SIG-M5 (cell line): ENCODE measurements at places on chromosomes 3 and 15.

GRCh38 chr3:160125258-160125657 lies 100.0 kb upstream of the C3orf80 start:
- no peak for DNase-seq

- no peak for DNase-seq
Observed at GRCh38 chr3:105958237-105959000, 89.6 kb upstream of the CBLB start.

DNA sequence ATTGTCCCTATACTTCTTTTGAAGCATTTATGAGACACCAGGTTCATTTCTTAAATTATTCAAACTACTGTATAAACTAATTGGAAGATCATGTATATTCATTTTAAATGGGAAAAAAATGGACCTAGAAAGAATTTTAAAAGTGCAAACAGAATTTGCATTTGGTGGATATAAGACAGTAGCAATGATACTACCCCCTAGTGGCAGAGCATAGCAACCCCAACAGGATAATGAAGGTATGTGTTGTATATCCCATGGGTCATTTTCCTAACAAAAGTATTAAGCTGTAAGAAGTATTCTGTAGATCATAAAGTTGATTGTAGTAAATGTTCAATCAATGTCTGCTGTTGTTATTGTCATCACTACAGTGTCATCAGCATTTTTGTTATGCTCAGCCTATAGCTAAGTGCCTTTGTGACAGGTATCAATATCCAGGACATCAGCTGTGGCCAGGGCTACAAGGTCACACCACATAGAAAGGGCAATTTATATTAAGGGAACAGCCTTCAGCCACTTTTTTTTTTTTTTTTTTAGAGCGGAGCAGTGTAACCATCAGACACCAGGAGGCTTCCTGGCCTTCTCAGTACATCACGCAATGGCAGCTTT lies 175.8 kb downstream of the FOXB1 start:
- no peak for DNase-seq

GRCh38 chr3:171970301-171970788 lies 69.0 kb upstream of the FNDC3B start:
- no peak for DNase-seq

GRCh38 chr3:113712129-113712528 lies 15.7 kb upstream of the USF3 start:
- no peak for DNase-seq

DNA sequence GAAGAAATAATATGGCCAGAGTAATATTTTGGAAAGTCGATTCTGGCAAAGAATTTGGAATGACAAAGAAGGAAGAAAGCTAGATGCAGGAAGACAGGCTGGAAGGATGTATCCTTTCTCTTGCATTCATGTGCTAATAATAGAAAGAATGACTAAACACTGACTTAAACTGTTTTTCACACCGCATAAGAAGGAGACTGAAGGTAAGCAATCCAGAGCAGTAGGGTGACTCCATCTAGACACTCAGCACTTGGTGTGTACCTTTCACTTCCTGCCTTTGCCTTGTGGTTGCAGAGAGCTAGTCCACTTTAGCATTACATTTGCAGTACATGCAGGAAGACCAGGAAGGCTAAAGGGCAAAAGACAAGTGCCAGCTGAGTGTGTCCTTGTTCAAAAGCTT lies 234.6 kb downstream of the RBMS3 start:
- no peak for DNase-seq

DNA sequence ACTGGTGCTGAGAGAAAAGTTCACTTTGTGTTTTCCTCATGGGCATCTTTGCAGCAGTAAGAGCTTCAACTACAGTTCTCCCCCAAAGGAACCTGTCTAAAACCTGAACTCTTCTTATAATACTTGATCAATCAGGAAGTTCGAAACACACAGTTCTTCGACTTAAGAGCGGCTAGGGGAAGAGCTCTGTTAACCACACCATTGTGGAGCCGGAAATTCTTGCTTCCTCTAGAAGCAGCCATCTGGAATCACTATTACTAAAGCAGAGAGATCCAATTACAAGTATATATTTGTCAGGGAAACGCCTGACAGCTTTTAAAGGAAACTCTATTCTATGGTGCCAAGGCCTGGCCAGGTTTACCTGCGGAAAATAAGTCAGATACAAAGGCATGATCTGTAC lies 337.3 kb upstream of the CBLB start:
- no peak for DNase-seq

- DNase-seq: no peak
Observed at GRCh38 chr3:133747907-133748639, 1.9 kb downstream of the TF start.

DNA sequence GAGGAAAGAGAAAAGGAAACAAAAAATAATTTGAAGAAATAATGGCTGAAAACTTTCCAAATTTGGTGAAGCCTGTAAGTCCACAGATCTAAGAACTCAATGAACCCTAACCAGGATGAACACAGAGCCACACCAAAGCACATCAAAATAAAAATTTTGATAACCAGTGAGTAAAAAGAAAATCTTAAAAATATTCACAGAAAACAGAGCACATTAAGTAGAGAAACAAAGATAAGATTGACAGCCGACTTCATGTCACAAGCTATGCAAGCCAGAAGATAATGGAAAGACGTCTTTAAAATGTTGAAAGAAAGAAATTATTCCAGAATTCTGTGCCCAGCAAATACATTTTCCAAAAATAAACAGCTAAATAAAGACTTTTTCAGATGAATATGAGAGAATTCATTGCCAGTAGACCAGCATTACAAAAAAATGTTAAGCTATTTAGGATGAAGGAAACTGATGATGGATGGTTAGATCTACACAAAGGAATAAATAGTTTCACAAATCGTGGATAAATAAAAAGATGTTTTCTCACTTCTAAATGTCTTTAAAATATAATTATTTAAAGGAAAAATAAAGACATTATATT lies 140.2 kb upstream of the SKOR1 start:
- DNase-seq: no peak

- DNase-seq: no peak
Observed at GRCh38 chr3:103662591-103662990, 1227.8 kb downstream of the ZPLD1 start.

- DNase-seq: no peak
Observed at GRCh38 chr3:169619793-169620192, 43.7 kb downstream of the MECOM start.

DNA sequence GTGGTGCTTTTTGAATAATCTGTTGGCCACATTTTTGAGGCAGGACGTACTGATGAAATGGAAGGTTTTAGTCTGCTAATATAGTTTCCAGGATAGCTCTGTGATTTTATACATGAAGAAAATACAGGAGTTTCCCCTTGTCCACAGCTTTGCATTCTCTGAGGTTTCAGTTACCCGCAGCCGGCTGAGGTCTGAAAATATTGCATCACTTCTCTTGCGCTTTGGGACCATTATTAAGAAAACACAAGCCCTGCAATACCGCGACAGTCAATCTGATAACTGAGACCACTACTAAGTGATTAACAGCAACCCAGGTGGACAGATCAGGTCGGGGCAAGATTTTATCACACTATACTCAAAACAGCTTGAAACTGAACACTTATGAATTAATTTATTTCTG lies 33.0 kb downstream of the BLM start:
- no peak for DNase-seq

DNA sequence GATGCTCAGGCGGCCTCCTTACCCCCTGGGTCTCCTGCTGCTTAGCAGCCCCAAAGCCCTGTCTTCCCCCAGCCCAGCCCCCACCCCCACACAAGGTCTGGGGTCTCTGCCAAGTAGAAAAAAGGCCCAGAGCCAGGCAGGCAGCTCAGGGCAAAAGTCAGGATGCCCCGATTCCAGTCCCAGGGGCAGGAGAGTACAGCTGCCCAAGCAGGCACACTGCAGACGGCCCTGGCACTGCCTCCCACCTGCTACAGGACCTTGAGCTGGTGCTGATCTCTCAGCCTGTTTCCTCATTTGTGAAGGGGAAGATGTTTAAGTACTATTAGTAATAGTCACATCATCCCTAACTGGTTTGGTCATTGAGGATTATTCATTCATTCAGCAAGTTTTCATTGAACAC lies 12.6 kb downstream of the TMEM43 start:
- DNase-seq: no peak

GRCh38 chr3:7340795-7341194 lies 479.9 kb downstream of the GRM7 start:
- DNase-seq: no peak

- DNase-seq: no peak
Observed at GRCh38 chr3:47250309-47251060, 32.1 kb downstream of the KIF9 start.

GRCh38 chr15:64683378-64683777 lies 92.0 kb downstream of the RBPMS2 start:
- DNase-seq: no peak

DNA sequence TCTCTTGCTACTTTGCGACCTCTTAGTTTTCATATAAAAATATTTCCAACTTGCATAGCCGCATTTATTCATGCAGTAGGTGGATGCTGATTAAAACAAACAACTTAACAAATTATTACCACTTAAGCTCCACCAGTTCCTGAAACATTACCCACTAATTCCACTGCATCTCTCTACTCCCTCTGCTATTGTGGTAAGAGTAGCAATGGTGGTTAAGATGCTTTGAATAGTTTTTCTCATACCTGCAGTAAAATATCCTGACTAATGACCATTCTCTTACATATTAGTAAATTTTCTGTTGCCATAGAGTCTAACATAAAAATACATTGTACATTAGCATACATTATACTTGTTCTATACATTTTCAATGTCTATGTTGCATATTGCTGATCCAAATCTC lies 397.6 kb upstream of the PLSCR5 start:
- DNase-seq: no peak

GRCh38 chr15:60829416-60829815 lies 350.5 kb upstream of the ICE2 start:
- DNase-seq: no peak

DNA sequence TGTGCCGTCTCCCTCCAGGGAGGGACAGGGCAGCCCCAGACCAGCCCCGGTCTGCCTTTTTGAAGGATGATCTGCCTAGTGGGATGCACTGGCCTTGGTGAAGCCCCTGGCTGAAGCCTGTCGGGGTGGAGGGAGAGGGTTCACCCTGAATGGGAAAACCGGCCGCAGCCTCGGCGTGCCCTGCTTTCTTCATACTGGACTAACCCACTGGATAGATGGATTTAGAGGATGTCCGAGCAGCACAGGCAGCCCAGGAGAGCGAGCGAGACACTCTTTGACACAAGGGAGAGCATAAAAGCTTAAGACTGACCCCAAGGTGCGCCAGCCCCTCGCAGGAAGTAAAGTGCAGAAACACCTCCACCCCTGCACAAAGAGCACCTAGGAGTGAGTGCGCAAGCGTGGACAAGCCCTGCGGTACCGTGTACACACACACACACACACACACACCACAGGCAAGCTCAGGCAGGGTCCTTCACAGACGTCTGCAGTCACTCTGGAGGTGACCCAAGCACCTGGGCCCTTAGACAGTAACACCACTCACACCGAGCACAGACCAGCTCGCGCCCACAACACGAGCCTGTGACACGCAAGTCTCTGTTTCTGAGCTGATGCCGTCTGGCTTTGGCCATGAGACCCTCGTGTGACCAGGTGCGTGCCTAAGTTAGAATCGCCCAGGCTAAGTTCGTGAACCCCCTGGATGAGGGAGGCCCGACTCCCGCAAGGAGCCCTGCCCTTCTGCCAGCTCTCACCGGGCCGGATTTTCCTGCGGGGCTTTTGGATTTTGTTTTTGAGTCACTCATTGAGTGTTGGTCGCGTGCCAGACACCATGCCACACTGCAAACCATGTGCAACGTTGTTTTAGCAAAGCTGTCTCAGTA lies 11.3 kb downstream of the SEMA4B start:
- DNase-seq: no peak

- no peak for DNase-seq
Observed at GRCh38 chr3:170584585-170585007, 1.3 kb downstream of the SLC7A14 start.

- DNase-seq: no peak
Observed at GRCh38 chr3:5634411-5634810, 446.9 kb downstream of the EDEM1 start.

GRCh38 chr3:23633261-23633960 lies 172.3 kb upstream of the UBE2E1 start:
- DNase-seq: no peak

- no peak for DNase-seq
Observed at GRCh38 chr3:9947025-9947995, 4.9 kb downstream of the PRRT3 start.

DNA sequence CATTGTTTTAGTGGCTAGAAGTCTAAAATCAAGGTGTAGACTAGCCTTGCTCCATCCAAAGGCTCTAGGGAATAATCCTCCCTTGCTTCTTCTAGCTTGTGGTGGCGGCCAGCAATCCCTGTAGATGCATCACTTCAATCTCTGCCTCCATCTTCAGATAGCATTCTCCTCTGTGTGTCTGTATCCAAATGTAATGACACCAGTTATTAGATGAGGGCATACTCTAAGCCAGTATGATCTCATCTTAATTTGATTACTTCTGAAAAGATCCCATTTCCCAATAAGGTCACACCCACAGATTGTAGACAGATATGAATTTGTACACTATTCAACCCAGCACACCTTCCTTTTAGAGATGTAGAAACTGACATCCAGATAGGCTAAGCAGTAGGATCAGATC lies 334.5 kb upstream of the KCNMB2 start:
- no peak for DNase-seq

GRCh38 chr3:162568706-162569105 lies 1072.1 kb downstream of the OTOL1 start:
- DNase-seq: no peak

GRCh38 chr15:78083687-78084448 lies 6.4 kb upstream of the TBC1D2B start:
- no peak for DNase-seq

DNA sequence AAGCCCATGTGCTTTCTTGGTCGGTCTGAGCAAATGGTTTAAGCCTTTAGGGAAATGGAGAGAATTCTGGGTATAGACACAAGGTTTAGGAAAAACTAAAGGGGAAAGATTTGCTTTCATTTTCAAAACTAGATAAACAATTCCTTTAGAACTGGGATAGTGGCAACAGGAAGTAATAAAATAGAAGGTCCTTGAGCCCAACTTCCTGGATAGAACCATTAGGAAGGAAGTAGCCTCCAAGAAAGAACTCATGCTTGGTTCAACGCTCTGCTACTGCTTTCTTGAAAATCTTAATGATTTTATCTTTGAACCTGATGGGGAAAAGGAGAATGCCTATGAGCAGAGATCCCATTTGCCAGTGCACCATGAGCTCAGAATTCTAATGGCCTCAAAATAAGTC lies 147.0 kb upstream of the THRB start:
- no peak for DNase-seq

- DNase-seq: no peak
Observed at GRCh38 chr3:122993124-122993978, 34.2 kb downstream of the SEMA5B start.

DNA sequence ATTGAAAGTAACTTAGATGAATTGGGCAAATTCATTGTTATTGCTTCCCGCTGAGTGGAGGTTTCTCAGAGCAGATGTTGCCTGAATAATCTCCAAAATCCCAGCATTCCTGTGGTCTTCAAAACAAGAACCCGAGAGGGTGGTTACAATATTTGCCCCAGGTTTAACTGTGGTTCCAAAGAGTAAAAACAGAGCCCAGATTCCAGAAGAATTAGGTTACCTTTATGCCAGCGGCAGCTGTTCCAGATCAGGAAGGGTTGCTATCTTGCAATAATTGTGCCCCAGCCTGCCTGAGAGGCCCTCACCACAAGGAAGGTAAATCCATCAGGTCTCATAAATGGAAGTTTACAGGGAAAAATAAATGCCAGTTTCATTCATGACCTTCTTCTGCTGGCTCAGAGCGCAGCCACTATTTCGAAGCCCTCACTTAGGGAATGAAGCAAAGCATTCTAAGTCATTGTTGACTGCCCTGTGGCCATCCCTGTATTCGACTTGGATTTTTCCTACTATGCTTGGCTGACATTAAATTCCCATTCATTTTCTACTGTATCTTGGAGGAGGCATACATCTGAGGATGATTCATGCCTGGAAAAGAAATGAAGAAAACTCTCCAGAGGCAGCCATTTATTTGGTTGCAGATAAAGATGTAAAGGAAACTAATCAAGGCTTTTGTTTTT lies 54.6 kb downstream of the SSUH2 start:
- DNase-seq: no peak
